CD4-positive, alpha-beta T cell (primary cell): ENCODE measurements at places on chromosomes 7 and 10.

DNA sequence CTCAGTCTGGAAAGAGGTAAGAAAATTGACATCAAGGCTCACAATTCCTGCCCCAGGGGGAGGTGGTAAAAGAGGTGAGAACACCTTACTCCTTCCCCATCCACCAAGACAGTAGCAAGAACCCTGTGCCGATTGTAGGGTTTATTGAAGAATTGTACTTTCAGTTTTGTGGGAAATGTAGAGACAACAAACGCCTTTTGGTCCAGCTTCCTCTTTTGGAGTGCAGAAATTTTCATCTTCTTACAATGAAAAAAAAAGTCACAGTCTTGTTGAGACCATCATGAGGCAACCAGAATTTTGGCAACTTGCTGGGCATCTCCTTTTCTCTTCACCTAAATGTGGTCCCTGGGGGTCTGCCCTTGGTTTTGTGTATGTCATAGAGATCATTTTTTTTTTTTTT, 217.7 kb downstream of the TMEM178B start:
- no peak for DNase-seq

DNA sequence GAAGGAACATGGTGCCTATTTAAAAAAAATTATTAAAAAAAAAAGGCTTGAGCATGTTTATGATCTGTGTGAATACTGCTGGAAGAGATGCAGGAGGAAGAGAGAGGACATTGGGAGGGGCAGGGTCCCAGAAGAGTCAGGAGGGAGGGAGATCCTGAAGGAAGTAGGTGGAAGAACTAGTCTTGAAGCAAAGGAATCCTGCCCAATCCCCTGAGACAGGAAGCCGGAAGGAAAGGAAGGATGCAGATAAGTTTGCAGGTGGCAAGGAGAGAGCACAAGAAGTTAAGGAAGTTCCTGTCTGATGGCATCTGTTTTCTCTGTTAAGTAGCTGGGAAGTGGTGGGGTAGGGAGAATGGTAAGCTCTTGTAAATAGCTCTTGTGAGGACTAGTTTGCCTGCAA, 318.5 kb downstream of the DOCK4 start:
- DNase-seq = no peak

GRCh38 chr7:157444011-157444842, 107.4 kb downstream of the DNAJB6 start:
- DNase-seq = no peak

DNA sequence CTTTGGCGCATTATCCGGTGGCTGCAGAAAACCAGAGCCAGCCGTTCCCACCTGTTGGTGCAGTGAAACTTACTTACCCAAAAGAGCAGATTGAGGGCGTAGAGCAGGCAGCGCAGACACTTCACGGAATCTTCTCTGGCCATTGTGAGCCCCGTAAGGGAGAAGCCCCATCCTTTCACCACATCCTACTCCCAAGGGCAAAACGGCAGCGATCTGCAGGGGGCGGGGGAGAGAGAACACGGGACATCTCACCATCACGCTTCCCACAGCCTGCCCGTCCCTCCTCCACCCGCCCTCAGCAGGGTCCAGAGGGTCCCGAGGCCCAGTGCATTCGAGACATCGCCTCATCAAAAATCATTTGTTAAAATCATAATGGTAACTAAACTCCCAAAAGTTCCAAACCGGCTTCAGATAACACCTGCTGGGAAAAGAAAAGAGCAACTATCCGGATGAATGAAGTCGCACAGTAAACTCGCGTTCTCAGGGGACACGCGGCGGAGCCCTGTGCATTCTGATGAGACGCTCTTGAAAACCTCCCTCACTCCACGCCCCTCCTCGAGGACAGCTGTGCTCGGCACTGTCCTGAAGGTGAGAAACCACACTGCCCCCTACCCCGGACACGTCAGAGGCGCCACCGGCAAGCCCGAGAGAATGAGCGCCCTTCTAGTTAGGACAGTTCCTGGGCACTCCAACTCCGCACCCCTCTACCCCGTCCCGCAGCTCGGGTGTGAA, 1.2 kb downstream of the TSPAN12 start:
- no peak for DNase-seq

GRCh38 chr7:106848851-106849442, 16.1 kb upstream of the PIK3CG start:
- no peak for DNase-seq

GRCh38 chr7:22671177-22671879, 55.7 kb upstream of the IL6 start:
- no peak for DNase-seq

- no peak for DNase-seq
These were observed 38.2 kb upstream of the SLC26A4 start for GRCh38 chr7:107622429-107622828.

DNA sequence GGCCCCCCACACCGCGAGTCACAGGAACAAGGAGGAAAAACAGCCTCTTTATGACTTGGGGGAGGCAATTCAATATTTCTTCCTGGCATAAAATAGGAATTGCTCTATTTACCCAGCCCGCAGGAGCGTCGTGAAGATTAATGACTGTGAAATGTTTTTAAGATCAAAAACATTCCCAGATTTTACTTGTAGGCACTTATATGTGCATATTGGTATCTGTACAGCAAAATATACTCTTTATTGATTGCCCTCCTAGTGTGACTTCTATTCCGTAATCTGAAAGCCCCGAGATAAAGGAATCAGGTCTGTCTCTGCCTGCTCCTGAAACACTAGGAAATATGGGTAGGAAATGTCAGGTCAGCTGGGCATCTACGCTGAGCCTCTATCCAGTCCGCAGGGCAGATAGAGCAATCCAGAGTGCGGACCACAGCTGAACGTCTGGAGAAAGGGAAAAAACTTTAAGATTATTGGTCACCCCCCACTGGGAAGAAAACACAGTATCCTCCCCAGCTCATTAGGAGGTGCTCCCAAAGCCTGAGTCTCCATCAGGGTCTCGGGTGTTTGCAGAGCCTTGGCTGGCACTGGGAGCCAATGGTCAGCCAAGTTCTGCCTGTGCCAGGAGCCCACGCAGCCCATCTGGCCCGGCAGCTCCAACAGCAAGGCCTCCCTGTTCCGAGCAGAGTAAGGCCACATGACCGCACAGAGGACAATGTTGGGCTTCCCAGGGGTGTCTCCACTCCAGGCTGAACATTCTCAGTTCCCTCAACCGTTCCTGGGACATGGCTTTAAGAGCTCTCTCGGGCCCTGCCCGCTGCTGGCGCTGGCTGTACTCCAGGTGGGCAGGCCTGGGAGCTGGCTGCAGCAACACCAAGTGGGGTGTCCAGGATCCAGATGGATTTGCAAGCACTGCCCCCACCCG, 7.7 kb downstream of the CTBP2 start:
- DNase-seq = no peak

DNA sequence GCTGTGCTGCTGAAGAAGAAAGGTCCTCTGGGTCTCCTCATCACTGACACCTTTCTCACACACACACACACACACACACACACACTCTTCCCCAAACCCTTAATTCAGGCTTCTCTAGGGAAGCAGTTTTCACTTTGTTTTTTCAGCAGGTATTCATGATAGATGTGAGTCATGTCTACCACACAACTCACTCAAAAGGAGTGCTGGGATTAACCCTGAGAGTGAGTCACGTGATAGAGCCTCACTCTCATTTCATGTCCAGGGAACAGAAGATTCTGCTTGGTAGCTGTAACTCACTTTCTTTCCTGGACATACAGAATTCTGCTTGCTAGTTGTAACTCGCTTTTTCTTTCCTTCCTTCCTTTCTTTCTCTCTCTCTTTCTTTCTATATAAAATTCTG, 45.4 kb downstream of the VIM start:
- DNase-seq = no peak

DNA sequence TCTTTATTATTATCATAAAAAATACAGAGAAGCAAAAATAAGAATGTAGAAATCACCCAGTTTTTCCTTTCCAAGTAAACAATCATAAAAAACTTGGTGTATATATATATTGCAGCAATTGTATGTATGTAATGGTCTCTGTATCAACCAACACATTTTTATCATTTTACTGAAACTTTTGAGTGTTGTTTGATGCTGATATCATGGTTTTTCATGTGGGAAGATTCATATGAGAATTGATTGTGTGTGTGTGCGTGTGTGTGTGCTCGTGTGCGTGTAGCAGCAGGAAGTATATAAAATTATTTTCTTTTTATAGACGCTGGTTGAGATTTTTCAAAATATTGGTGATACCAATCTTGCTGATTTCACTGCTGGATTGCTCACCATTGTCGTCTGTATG, 22.3 kb downstream of the SLC26A4 start:
- DNase-seq = no peak

GRCh38 chr10:11331726-11332125, 279.7 kb downstream of the USP6NL start:
- DNase-seq = no peak

GRCh38 chr10:124554085-124554858, 92.6 kb downstream of the LHPP start:
- DNase-seq = no peak

GRCh38 chr10:95963202-95963990, 55.6 kb downstream of the CC2D2B start:
- no peak for DNase-seq

DNA sequence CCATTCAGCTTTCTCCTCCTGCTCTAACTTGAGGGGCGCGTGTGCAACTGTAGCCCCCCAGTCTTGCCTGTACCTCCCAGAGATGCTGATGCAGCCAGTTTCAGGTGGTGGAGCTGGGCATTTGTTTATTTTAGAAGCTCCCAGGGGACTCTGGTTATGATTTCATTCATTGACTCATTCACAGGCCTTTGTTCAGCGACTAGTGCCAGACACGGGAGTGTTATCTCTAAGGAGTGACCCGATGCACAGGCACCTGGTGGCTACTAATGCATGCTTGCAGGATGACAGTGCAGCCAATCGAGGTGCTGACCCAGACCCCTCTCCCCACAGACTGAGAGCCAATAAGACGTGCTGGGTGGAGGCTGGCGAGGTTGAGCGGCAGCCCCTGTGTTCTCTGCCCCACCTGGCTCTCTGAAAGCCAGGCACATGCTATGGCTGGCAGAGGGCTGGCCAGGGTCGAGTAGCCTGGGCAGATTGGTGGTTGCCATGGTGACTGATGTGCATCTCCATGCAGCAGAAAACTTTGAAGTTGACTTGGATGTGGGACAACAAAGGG, 19.7 kb upstream of the SLC18A2 start:
- no peak for DNase-seq

DNA sequence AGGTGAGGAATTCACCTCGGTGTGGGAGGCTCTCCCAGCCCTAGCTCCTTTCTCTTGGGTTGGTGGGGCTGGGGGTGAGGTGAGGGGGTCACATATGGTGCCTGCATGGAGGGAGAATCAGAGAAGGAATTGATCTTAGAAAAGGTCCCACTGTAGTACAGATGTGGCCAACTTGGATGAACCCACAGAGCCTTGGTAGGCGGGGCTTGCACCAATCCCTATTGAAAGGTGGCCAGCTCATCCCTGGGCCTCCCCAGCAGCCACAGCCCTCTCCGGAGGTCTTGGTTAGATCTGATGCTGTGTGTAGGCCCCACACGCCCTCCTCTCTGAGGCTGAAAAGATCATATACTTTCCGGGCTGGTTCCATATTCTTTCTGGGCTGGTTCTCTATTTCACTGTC, 19.0 kb downstream of the HKDC1 start:
- DNase-seq = no peak

DNA sequence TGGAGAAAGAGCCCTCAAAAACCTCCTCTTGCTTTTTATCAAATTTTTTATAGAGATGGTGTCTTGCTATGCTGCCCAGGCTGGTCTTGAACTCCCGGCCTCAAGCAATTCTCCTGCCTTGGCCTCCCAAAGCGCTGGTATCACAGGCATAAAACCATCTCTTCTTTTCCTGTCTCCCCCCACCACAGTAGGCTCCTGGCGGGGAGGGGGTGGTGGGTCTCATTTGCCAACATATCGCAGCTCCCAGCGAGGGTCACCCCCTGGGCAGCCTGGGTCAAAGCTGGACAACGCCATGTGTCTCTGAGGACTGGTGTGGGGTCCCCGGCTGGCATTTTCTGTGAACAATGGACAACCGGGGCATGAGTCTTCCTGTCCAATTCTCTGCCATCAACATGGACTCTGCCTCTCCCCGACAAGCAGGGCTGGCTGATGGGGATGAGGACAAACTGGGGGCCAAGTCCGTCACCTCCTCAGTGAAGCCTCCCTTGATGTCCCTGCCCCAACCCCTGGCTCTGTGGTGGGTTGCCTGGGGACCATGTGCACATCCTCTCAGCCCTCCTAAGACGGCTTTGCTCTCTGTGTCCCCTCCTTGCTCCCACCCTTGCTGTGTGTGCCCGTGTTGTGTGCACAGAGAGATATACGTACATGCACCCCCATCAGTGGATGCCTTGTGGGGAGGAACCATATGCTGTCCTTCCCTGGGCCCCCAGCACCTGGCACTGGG, 86.4 kb upstream of the GNA12 start:
- DNase-seq = no peak

GRCh38 chr7:145350334-145350733, 514.5 kb upstream of the TPK1 start:
- DNase-seq = no peak

GRCh38 chr7:13540429-13540828, 449.0 kb downstream of the ETV1 start:
- DNase-seq = no peak

DNA sequence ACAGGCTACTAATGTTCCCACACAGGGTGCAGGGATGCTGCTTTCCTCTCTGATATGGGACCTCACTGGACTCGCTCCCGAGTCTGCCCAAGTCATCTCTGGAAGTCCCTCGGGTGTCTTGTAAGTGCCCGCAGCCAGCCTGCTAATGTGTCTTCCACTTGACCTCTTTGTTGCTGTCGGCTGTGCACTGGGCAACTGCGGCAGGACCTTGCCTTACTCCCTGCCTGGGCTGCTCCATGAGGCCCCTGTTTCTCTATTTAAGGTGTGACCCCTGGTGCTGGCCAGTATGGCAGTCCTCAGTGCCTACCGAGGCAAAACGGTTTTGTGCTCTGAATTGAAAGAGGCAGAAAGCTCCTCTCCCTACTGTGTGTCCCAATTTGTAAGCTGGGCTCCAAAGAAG, 88.8 kb upstream of the DUSP5 start:
- no peak for DNase-seq

- DNase-seq = no peak
These were observed 32.6 kb upstream of the HSPB1 start for GRCh38 chr7:76269895-76270294.

DNA sequence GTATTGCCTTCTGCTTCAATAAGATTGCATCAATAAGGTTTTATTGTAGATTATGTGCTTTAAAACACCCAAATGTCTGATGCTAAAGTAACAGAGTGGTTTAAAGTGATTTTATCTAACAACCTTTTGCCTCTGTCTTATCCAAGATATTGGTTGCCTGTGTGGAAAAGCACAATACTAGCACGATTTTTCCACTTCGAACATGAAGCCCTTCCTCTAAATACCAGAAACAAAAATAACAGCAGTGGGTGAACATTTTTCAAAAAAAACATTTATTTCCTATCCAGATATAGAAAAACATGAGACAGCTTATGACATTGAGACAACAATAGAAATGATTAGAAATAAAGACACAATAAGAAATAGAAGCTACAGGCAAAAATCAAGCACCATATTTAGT, 59.5 kb upstream of the MDFIC start:
- DNase-seq = no peak

- DNase-seq = no peak
These were observed 215.1 kb upstream of the SORCS1 start for GRCh38 chr10:107379601-107380000.

- DNase-seq = no peak
These were observed 888.5 kb upstream of the SORCS1 start for GRCh38 chr10:108052981-108053380.
